Trophoblast cell (in vitro differentiated cells and primary cell): ENCODE measurements at places on chromosomes 16 and 17.

GRCh38 chr16:50301626-50302471 is 35.5 kb downstream of the ADCY7 start:
- peak; percentile 90 for DNase-seq

DNA sequence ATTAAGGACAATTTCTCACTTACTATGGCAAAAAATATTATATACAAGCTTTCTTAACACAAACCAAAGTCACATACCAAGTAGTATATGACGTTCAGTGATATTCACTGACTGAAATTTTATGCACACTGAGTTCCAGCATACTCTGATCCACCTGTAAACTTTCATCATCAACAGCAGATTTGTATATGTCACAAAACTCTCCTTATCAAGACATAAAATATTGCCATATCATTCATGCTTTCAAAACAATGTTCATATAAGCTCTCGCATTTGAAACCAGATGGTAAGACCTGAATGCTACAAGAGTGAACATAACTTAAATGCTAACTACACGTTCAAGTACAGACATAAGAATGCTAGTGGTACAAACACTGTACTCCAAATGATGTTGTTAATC is 46.7 kb downstream of the GNA13 start:
- no peak for DNase-seq

DNA sequence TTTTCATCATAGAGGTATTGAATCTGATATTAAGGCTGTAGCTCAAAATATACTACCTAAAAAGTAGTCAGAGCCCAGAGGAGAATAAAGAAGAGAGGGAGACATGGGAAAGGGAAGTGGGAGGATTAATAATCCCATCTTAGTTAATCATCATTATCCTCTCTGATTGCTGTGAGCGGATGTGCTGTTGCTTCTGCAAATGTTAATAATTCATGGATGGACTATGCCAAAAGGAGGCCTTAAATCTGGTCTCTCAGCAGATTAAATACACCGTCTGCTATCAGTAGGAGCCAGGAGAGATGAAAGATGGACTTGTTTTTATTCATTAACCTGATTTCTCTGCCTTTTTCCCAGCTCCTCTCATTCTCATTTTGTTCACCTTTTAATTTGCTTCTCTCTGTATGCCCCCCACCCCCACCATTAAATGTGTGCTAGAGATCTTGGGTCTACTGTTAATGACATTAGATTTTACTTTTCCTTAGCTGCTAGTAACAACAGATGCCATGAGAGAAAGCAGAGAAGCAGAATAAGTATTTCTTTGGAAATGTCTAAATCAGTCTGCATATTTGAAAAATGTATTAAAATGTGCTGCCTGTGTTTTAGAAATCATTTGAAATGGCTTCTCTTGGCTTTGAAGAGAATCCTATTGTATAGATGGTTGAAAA is 44.2 kb downstream of the NUP93 start:
- DNase-seq, result no peak

- no peak for DNase-seq
Observed at GRCh38 chr17:4590981-4591453, 6.7 kb downstream of the SMTNL2 start.

- DNase-seq, result peak; percentile 77
Observed at GRCh38 chr16:25679511-25679910, 12.2 kb upstream of the HS3ST4 start.

- no peak for DNase-seq
Observed at GRCh38 chr17:36498155-36498554, 11.7 kb downstream of the ZNHIT3 start.

- peak; percentile 10 for DNase-seq
Observed at GRCh38 chr17:39177256-39177655, 11.3 kb upstream of the ARL5C start.

- DNase-seq, result no peak
Observed at GRCh38 chr17:32962320-32962711, 29.3 kb upstream of the SPACA3 start.

DNA sequence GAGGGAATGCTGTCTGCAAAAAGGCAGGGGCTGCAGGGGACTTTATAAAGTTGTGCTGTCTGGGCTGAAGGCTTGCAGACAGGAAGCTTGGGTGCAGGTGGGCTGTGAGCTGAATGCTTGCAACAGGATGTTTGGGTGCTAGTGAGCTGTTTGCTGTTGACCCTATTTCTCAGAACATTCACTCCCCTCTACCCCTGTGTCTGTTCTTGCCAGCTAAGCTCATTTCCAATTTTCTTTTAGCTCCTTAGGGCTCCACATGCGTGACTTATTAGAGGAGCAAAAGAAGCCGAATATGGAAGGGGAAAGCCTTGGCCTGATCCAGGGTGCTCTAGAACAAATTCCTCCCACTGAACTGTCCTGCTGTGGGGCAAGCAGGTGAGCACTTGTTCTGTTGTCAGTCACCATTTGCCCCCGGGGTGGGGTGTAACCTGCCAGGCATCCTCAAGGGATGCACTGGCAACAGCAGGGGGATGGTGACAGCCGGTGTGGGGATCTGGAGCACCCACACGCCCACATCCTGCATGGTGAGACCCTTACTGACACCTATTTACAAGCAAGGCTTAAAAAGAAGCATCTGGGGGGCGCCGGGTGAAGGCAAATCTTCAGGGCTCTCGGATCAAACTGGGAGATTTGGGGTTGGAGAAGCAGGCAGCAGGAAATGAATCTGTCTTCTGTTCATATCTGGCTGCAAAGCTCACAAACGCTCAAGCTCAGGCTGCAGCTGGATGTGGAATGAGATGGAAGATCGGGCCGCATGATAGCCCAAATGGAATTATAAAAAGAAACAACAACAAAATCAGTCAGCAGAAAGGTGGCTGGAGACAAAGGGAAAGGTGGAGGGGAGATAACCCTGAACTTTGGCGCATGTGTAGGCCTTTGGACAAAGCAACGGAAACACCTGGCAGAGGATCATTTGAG is 21.1 kb upstream of the NUP93 start:
- DNase-seq, result no peak
